ENCODE measurements at places on chromosomes 3 and 15.

- DNase-seq: peak; percentile 14
Observed at GRCh38 chr3:47370887-47371697, 9.7 kb upstream of the PTPN23 start.

- DNase-seq: no peak
Observed at GRCh38 chr3:37944391-37944842, 46.2 kb upstream of the VILL start.

DNA sequence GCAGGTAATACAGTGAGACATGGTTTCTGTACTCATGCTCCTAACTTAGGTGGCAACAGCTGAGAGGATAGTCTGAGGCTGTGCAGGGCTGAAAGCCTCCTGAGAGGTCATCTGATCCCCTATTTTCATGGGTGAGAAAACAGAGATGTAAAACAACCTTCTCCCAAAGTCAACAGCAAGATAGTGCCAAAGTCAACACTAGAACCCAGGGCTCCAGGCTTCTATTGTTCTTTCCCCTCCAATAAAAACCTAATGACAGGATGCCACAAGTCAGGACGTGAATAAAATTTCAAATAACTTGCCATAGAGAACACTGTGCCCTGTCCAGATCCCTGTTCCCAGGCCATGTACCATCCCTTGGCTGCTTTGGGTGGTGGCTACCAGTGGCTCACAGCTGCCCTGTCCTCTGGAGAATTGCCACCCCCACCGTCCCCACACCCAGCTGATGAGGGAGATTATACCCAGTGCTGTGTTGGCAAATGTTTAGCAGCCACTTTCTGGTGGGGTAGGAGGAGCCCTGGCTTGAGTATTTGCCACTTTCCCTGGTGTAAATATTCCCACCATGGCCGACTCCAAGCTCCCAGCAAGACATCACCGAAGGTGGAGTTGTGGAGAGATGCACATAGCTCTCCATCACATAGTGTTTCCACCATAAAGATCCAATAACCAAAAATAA is 54.8 kb downstream of the SRGAP3 start:
- no peak for DNase-seq

GRCh38 chr15:65333148-65333820 is 28.8 kb downstream of the RNU5B-1 start:
- no peak for DNase-seq

GRCh38 chr15:63135281-63135680 is 13.6 kb downstream of the LACTB start:
- no peak for DNase-seq

- no peak for DNase-seq
Observed at GRCh38 chr3:135141672-135142071, 346.6 kb downstream of the EPHB1 start.

DNA sequence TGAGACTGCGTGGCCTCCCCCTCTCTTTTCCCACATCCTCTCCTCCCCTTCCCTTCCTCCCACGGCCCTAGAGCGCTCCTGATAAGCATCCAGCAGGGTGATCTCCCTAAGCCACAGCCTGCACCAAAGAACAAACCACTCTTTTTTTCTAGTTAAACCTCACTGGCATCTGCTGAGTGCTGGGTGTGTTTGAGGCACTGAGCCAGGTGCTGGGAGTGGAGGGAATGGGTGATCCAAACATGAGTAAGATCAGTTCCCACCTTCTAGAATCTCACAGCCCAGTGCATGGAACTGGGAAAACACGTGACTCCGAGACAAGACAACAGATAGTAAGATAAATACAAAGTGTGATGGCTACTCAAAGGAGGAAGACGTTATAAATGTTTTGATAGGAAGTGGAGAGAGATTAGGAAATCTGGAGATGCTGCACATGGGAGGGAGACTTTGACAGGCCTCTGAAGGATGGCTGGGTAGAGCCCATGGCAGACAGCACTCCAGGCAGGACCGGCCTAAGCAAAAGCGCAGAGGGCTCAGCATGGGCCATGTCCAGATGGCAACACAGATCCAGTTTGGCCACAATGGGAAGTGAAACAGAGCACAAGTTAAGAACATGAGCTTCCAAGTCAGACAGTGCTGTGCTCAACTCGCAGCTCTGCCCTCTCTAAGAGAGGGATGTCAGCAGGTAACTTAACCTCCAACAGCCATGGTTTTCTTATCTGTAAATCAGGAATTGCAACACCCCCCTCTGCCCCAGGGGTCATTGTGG is 55.6 kb downstream of the CCR3 start:
- no peak for DNase-seq

DNA sequence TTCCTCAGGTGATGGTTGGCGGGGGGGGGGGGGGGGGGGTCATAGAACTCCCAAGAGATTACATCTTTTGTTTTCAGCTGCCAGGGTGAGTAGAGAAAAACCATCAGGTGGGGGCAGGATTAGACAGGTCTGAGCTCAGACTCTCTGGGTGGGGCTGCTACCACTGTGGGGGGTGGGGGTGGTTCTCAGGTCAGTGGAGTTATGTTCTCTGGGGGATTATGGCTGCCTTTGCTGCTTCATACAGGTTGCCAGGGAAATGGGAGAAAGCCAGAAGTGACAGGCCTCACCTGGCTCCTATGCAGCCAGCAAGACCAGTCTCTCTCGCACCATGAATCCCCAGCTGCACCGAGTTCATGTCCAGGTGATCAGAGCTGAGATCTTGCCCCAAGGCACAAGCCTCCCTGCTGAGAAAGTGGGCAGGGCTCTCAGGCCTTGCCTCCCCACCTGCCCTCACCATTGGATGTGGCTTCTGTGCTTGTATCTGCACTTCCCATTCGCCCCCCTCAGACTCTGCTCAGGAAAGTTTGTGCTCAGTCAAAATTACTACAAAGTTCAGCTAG is 828.1 kb downstream of the MCTP2 start:
- no peak for DNase-seq

DNA sequence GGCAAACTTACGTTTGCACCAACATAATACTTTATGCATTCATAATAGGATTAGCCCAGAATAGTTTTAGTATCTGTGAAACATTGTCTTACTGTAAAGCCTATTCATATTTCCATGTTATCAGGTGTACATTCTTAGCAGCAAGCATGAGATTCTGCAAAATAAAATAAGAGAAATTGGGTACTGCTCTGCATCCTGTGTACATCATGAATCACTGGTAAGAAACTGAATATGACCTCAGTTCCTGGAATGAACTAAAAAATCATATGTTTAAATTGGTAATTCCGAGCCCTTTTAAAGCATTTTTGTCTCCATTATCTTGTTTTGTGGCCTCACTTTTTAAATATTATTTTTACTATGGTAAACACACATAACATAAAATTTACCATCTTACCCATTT is 605.1 kb downstream of the ROBO1 start:
- no peak for DNase-seq

DNA sequence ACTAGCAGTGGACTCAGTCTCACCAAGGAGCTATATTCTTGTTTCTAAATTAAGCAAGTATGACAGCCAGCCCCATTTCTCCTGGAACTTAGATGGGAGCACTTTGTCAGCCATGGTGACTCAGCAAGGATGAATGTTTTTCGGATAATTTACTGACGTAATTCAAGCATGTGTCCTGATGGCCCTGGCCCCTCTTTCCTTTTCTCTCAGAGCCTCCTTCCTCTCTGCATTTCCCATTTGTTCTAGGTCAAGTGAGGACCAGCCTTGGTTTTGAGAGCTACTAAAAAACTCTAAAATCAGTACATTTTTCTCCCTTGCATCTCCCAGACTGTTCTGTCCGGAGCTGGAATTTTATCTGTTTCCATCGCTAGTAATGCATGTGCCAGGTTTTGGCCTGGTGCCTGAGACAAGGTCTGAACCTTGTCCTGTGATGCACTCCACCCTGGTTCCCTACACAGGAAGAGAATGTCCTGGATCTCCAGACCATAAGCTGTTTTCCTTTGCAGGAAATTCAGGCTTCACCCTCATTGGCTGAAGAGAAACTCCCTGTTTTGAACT is 256.6 kb upstream of the ROPN1 start:
- peak; percentile 91 for DNase-seq

DNA sequence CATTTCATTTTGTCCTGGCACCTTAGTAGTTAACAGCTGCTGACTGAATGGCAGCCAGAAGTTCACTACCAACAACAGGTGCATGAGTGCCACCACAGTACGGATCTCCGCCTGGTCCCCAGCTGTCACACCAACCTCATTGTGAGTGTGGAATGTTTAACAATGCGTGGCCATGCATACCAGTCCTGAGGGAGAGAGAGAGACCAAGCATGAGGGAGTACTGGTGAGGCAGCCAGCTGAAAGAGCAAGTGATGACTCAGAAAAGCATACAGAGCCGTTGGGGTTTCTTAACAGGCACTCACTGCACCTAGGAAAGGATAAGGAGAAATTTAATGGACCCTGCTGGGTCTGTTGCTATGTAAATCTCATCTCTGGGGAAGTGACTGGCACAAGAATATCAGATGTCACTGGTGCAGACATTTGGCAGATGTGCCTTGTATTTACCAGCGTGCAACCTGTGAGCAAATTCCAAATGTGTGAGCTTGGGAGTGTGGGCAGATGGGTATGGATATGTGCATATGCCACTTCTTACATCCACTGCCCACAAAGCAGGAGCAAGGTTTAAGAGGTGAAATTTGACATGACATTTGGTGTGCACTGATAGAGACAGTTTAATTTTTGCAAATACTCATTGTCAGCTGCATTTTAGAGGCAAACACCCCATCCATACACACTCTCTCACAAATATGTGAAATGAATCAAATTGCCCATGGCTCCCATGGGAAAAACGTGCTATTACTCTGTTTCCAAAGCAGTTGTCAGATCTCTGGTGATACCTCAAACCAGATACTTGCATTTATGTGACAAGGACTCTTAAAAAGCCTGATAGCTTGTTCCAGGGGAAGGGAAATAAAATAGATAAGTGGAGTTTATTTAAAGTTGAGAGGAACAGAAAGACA is 245.2 kb upstream of the ARPP21 start:
- DNase-seq: peak; percentile 6

- DNase-seq: peak; percentile 25
Observed at GRCh38 chr3:11716573-11717290, 73.0 kb upstream of the VGLL4 start.

DNA sequence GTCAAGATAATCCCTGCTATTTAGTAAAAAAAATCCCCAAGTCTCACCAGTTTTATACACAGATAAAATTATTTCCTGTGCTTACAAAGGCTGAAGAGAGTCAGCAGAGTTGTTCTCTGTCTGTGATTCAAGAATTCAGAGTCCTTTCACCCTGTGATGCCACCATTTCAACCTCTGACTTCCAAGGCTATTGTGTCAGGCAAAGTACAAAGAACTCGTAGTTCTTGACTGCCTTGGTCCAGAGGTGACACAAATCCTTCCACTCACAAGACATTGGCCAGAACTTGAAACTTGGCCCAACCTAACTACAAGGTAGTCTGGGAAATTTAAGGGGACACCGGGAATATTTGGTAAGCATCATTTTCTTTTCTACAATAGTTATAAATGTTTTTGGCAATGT is 34.9 kb upstream of the CMC1 start:
- no peak for DNase-seq

GRCh38 chr15:58247855-58248842 is 110.0 kb downstream of the AQP9 start:
- no peak for DNase-seq

GRCh38 chr3:124413393-124413792 is 316.9 kb upstream of the UMPS start:
- DNase-seq: no peak

DNA sequence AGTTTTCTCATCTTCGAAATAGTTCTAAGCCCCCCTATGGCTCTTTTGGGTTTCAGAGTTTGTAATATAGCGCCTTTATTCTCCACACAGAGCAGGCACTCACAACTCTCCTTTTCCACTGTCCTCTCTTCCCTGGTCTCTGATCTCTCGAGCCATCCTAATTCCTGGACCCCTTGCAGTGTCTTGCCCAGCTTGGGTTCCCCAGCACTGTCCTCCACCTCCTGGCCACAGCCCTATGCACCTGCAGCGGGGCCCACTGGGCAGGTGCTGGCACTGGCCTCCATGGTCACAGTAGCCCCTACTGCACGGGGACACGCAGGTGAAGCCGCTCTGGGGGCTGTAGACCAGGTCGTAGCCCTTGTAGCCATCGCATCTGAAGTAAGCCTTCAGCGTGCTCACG is 27.9 kb downstream of the MUC20 start:
- no peak for DNase-seq

DNA sequence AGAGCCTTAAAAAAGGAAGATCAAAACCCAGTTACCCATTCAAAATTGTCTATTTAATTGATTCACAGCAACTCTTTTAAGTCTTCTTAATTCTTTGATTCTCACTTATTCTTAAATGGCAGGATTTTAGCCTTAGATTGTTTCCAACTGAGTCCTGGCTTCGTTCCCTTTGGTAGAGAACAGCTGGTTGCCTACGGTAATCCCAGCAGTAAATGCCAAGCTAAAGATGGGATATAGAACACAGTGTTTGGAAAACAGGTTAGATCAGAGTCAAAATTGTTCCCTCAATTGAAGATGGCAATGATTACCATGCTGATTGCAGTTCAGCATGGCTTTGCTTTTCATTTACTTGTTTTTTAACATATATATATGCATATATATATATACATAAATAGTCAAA is 300.9 kb downstream of the PYDC2 start:
- DNase-seq: no peak

DNA sequence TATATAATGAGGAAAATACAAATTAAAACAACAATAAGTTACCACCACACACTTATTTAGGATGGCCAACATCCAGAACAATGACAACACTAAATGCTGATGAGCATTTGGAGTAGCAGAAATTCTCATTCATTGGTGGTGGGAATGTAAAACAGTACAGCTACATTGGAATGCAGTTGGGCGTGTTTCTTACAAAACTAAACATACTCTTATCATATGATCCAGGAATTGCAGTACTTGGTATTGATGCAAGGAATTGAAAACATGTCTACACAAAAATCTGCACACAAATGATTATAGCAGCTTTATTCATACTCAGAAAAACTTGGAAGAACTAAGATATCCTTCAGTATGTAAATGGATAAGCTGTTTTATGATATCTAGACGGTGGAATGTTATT is 594.2 kb downstream of the ZBBX start:
- DNase-seq: peak; percentile 72

DNA sequence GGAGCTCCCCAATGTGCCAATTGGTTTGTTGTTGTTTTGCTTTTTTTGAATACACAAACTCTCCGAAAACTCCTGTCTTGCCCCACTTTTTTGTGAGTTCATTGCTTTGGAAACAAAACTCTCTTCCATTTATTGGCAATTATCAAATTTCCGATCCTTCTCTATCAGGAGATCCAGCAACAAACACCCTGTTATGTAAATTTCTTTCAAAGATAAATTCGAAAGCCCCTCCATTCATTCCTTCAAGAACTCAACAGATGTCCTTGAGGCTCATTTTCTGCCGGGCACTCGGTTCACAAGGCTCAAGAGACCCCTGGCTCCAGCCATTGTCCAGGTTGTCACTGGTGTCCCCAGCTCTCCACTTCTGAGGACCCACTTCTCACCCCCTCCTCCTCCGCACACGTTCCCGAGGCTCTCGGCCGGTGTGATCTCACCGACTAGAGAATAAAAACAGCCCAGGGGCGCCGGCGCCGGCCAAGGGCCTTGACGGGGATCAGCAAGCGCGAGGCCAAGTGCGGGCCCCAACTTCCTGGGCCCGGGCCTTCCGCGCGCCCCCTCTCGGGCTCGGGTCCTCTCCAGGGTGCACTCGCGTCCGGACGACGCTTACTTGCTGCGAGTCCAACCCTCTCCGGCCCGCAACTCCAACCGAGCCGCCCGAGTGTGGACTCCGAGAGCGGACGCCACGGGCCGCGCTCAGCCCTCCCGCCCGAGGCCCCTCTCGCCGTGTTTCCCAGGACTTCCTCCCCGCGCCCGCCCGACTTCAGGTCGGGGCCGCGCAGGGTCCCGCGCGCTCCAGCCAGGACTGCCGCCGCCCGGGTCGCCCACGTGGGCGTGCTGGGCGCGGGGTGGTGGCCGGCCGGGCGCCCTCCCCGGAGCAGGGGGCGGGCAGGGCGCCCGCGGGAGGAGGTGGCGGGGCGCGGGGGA is 533 bp upstream of the SMAD3 start:
- no peak for DNase-seq

- no peak for DNase-seq
Observed at GRCh38 chr3:22565393-22565792, 637.7 kb upstream of the UBE2E2 start.

Measured in fibroblast of skin of back (primary cell).